ENCODE measurements at places on chromosomes 1 and 21.
A peak's percentile ranks its signal among the peaks of the same experiment; 100 is the strongest.

GRCh38 chr1:178928976-178929375 lies 58.1 kb upstream of the ANGPTL1 start:
- no peak for DNase-seq

DNA sequence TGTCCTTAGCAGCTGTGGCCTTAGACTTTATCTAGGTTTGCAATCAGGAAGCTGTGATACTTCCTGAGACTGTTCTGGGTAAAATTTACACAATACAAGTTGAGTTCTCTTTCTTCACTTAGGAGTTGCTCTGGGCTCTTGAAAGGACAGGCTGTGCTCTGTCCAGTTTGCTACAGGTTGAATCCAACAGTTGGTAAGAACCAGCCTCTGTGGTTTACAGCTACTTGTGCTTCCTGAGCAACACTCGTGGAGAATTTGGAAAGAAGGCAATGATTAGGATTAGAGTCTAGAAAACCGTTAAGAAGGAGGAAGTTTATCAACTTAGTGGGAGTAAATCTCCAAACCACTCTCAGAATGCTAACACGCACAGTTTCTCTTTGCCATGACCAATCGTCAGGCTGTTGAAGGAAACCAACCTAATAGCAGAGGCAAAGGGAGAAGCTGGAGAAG lies 26.8 kb downstream of the GFI1 start:
- no peak for DNase-seq

DNA sequence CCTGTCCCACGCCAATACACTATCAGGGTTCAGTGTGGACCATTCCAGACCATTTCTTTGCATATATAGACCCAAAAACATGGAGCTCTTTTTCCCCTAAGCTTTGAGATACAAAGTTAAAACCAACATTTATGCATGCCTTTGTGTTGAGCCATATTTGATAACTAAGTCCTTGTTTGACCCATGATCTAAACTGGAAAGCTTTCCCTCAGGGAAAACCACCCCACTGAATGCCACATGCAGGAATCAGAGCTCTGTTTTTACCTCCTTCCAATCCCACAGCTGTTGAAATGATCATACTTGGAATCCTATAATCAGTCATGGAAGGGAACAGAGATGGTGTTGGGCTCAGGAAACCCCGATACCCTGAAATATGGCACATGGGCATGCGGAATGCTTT lies 14.8 kb upstream of the SLC45A1 start:
- DNase-seq, result no peak

DNA sequence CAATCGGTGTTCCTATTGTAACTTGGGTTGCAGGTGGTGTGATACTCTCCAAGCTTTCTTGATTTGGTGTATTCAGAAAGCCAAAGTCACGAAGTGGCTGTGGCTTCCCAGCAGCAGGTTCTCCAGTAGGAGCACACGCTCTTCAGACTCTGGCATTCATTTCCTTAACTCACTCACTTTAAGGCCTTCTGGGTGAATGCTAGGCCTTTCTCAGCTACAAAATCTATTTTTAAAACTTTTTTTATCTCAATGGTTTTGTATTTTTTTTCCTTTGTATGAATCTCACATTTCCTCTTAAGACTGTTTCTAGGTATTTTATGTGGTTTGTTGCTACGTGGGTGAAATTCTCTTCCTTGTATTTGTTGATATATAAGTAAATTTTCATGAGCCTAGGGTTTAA lies 22.9 kb upstream of the PKN2 start:
- DNase-seq, result no peak

DNA sequence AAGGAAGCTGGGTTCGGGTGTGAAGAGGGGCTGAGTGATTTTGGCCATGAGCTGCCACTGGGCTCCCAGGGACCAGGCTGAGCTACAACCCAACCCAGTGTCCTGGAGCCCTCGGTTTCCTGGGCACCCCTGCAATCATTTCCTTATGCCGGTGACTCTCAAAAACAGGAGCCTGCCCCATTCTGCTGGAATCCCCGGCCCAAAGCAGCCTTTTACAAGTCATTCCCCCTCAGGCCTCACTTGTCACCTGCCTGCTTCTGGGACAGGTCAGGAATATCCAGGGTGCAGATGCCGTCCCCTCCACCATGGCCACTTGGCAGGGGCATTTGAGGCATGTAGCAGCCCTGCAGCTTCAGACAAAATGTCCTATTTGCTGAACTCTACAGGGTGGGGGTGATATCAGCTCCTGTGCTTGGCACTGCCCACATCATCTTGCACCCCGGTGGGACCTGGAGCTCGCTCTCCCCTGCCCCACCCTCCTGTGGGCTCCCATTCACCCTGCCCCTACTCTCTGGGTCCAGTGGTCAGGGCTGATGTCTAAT lies 30.0 kb downstream of the CDK18 start:
- no peak for DNase-seq

- DNase-seq, result no peak
Observed at GRCh38 chr1:98292994-98293393, 368.5 kb upstream of the SNX7 start.

DNA sequence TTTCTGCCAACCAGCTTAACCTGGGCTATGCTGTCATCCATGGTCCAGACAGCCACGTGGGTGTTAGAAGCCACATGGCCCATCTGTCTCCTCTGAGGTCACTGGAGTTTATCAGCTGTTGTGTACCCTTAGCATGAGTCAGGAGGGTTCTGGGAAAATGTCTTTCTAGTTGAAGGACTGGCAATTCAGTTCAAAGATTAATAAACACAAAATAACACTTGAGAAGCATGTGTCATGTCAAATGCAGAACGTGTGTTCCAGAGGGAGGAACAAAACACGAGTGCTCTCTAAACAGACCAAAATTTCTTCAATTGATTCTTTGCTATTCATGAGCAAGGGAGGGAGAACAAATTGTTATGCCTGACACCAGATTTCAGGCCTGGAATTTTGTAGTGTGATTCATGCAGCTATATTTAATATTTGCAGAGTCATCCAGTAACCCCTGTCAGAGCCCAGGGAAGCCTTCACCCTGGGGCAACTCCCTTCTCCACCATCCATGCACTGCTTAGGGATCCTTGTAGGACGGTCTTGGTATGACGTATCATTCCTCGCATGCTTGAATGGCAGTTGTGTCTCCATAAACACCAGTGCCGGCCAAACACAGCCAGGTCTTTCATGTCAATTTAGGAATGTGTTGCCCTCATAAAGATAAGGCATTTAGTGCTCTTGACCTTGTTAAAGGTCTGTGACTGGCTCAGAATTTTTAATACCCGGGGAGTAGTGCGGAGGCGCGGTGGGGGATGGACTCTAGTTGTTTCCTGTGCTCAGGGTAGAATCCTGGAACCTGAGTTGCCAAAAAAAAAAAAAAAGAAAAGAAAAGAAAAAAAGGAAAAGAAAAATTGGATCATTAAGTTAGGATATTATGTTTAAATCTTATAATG lies 27.7 kb upstream of the DYRK1A start:
- no peak for DNase-seq

GRCh38 chr1:92980732-92981647 lies 19.7 kb upstream of the DIPK1A start:
- DNase-seq, result no peak

DNA sequence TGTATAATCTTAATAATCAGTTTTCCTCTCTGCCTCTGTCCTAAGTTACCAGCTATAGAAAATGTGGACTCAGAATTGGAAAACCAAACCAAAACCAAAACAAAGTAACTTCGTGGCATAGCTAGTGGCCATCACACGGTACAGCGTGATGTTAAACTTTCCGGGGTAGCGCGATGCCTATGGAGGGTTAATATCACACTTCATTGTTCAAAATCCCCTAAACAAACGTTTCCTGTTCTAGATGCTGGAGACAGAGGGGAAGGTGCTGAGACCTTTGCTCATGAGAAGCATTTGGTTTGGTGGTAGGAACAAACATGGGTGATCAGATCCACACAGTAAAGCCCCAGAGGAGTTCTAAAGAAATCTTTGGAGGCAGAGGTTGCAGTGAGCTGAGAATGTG lies 4.9 kb downstream of the AADACL4 start:
- DNase-seq, result no peak

GRCh38 chr1:1425753-1426495 lies 4.8 kb upstream of the ANKRD65 start:
- peak; percentile 63 for DNase-seq

DNA sequence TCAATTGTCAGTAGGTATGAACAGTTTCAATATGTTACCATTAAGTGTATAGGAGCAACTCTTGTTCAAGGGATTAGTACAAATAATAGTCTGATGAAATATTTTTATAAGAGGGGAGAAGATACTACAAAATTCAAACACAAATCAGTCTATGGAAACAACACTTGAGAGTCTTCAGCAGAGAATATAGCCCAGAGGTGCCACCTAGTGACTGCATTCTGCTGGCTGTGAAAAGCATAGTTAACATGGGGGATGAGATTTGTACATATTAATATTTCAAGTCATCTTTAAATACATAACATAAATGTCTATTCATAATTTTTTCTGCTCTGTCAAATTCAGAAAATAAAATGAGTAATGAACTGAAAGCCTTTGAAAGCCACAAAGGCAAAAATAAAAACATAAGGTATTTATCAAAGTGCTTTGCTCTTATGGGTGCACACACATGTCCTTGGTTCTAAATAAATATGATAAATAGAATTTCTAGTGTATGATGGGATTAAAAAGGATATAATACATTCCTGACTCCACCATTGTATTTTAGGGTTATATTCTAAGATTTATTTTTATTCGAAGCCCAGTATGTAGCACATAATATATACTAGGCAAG lies 440.9 kb upstream of the ZRANB2 start:
- DNase-seq, result no peak

- no peak for DNase-seq
Observed at GRCh38 chr1:187985897-187986654, 1157.3 kb downstream of the PLA2G4A start.

- DNase-seq, result no peak
Observed at GRCh38 chr1:171718216-171718615, 23.6 kb downstream of the VAMP4 start.

DNA sequence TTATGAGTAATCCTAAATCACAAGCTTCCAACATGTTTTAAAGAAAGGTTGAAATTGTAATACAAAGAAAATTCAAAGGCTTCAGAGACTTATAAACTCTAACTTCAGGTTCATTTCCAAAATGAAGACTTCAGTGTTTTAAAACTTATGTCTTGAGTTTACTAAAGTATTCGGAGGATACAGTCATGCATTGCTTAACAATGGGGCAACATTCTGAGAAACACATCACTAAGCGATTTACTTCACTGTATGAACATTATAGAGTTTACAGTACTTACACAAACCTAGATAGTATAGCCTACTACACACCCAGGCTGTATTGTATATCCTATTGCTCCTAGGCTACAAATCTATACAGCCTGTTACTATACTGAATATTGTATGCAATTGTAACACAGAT lies 38.3 kb downstream of the CEP170 start:
- no peak for DNase-seq

DNA sequence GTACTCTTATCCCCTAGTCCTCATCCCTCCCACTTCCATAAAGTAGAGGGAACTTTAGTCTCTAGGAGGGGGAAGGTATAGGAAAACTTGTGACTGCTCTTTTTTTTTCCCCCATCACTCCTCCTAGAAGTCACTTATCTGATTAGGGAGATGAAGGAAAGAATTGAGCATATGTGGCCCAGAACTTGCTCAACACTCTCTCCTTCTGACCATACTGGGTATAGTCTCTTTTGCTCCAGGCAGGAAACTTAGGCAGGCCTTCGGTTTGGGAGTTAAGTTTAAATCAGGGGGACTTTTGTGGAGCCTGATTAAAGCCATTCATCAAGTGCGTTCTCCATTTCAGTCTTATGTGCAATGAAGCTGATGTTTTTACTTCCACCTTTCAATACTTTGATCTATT lies 5.8 kb downstream of the UBE2U start:
- no peak for DNase-seq

GRCh38 chr1:16615253-16616252 lies 2.2 kb upstream of the NBPF1 start:
- no peak for DNase-seq

DNA sequence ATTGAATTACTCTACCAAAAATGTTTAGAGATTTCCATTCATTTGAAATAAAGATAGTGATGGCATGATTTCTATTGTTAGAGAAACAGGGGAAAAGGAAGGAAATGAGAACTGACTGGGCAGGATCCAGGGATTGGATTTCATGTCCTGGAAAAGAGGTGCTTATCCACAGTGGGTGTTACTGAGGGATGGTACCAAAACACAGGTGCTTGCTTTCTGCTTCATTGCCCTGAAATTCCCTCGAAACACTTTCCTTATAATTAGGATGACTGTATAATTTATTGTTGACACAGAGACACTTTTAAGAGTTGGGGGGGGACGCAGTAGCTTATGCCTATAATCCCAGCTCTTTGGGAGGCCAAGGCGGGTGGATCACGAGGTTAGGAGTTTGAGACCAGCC lies 185.0 kb upstream of the KCNK2 start:
- no peak for DNase-seq

- DNase-seq, result no peak
Observed at GRCh38 chr21:28126521-28127174, 866.0 kb downstream of the LTN1 start.

- DNase-seq, result no peak
Observed at GRCh38 chr1:33655496-33655895, 183.1 kb downstream of the ZSCAN20 start.

GRCh38 chr1:2003541-2004131 lies at the start of gene CFAP74:
Gene CFAP74 (minus strand): TSS chr1:2003786. CDS start chr1:1990956, 12,830 bp downstream.
- DNase-seq, result peak; percentile 38

DNA sequence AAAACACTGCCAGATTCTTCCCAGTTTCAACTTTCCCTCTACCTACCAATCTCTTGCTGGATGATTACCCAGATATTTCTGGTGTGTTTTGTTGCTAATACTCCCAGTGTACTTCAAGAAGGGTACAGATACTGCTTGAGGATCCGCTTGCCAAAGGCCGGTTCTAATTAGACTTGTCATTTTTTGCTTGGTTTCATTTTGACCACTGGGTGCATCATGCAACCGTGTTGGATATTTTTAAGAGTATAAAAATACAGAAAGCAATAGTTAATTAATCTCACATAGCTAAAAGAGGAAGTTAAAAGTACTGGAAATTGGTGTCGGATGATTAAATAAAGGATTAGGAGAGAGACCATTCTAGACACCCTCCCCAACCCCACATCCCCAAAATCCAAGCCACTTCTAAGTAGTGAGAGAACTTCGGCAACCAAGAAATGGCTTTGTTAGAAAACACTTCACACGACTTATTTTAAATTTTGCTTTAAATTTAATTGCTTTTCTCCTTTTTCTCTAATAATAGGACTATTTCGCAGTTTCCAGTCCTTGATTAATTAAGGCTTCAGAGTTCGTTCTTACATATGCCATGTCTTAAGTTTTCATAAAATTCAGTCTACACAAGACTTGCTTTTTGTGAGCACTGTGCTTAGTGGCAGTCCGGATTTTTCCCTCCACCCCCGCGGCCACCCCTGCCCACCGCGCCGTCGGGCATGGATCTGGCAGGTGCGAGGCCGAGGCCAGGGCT lies 2.5 kb upstream of the CDKN2C start:
- no peak for DNase-seq

GRCh38 chr1:8712413-8713231 lies 104.8 kb downstream of the RERE start:
- peak; percentile 62 for DNase-seq

All from NCI-H510A (cell line).